H7 (cell line): ENCODE measurements at places on chromosomes 2 and 18. TPM values are rescaled to one million over a fixed set of nuclear protein-coding genes. Genes with fewer than 3 reads are reported as not detected.

DNA sequence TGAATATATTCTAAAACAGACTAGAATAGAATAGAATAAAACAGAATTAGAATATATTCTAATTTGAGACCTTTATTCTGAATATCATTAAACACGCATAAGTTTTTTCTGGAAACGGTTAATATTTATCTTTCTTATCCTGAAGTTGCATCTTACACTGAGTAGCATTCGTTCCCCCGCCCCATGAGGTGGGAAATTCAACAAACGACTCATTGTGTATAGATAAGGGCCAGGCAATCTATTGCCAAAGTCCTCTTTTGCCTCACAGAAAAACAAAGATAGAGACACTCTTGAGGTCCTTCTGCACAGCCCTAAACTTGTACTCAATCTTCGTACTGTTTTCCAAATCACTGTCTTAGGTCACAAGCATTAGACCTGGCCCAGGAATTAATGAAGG is 98.1 kb downstream of the COL6A3 start:
- no peak for DNase-seq

- DNase-seq = no peak
These were observed 3.7 kb downstream of the DLX1 start for GRCh38 chr2:172089005-172089504.

DNA sequence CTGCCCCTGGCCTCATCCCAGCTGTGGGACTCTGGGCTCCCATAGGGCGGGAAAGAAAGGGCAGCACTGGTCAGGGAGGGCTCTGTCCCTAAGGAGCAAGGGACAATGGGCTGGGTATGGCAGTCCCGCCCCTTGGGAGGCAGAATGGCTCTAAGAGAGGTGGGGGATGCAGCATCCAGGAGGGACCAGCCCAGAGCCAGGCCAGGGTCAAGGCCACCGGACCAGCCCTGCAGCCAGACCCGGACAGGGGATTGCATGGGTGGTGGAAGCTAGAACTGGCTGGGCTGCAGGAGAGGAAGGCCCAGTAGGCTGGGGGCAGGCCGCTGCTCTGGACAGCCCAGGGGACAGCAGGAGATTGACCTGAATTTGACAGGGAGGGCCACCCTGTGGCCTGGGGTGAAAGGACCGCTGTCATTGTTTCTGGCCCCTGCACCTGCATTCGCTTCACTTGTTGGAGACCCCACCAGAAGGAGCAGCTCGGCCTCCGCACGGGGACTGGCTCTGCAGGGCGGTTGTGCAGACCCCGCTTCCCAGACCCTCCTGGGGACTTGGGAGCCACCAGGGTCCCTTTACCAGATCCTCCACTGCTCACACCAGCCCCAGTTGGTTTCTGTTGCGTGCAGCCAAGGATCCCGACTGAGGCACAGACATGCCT is 14.6 kb downstream of the RAMP1 start:
- peak; percentile 55 for DNase-seq

- no peak for DNase-seq
These were observed 140.8 kb upstream of the ZEB2 start for GRCh38 chr2:144660518-144661316.

- DNase-seq = no peak
These were observed 318.7 kb downstream of the PTPRM start for GRCh38 chr18:7885865-7886264.

DNA sequence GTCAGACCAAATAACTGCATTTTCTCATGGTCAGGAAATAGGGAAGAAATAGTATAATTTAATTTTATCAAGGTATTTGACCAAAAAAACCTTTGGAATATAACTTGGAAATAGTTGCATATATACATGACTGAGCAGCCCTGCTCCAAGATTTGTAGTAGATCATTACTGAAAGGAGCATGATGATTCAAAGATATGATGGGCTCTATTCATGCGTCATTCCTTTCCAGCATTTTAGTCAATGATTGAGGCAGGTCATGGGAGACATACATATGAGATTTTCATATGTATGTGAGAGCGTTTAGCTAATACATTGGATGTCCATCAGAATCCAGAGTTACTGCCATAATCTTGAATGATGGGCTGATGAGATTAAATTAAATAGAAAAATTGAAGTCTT is 74.5 kb downstream of the CAB39 start:
- no peak for DNase-seq

DNA sequence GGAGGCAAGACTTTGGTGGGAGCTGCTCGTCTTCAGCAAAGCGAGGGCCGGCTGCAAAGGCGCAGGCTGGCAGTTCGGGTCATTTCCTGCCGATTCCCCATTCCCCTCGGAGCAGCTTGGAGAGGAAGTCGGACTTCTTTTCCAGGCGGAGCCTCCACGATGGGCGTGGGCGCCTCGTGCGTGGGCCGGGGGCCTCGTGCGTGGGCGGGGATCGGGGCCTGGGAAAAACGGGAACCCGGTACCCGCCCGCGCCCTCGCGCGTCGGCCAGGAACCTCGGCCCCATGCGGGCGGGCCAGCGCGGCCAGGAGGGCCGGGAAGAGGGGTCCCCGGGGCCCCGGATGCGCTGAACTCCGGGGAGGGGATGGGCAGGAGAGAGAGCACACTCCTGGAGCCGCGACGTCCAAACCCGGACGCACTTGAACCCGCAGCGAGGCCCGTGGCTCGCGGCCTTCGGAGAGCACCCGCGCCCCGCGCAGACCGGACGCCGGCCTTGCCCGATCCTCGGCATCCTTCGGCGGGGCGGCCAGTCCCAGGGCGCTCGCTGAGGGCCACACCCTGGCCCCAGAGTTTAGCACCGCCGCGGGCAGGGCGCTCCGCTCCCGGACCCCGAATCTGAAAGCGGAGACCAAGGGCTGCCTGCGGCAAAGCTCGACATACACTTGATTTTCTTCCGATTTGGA is 368.4 kb downstream of the MTX2 start:
- DNase-seq = peak; percentile 87

GRCh38 chr18:41818381-41819355 is 136.4 kb upstream of the PIK3C3 start:
- no peak for DNase-seq

DNA sequence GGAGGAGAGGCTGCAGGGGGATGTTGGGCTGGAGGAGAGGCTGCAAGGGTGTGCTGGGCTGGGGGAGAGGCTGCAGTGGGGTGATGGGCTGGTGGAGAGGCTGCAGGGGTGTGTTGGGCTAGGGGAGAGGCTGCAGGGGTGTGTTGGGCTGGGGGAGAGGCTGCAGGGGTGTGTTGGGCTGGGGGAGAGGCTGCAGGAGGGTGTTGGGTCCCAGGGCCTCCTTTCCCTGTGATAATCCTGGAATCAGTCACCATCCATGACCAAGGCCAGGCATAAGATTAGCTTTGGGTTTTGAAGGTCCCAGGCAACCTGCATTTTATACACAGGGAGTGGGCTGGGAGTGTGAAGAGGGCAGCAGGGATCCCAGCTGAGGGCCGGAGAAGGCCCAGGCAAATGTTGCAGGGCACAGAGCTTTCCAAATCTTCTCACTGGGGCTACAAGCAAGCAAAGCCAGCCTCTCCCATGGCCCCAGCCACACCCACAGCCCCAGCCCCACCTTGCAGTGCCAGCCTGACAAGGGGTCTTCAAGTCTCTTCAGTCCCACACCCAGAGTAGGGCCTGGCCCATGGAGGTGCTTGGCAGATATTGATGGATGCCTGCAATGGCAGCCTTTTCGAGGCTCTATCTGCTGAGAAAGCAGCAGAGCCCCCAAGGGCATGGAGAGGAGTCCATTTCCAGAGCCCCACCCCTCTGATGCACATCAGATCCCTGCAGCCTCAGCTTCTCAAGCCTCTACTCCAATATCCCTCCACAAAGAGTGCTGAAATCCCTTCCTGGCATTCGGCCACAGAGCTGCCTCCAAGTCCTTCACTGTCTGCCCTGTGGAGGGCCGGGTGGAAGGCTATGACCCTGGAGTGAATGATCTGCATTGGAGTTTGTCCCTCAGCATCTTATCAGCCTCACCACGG is 50.3 kb upstream of the GLI2 start:
- DNase-seq = no peak

- DNase-seq = peak; percentile 48
These were observed 43.2 kb upstream of the NOSTRIN start for GRCh38 chr2:168758970-168759820.

GRCh38 chr2:213098612-213099011 is 52.8 kb downstream of the IKZF2 start:
- no peak for DNase-seq

DNA sequence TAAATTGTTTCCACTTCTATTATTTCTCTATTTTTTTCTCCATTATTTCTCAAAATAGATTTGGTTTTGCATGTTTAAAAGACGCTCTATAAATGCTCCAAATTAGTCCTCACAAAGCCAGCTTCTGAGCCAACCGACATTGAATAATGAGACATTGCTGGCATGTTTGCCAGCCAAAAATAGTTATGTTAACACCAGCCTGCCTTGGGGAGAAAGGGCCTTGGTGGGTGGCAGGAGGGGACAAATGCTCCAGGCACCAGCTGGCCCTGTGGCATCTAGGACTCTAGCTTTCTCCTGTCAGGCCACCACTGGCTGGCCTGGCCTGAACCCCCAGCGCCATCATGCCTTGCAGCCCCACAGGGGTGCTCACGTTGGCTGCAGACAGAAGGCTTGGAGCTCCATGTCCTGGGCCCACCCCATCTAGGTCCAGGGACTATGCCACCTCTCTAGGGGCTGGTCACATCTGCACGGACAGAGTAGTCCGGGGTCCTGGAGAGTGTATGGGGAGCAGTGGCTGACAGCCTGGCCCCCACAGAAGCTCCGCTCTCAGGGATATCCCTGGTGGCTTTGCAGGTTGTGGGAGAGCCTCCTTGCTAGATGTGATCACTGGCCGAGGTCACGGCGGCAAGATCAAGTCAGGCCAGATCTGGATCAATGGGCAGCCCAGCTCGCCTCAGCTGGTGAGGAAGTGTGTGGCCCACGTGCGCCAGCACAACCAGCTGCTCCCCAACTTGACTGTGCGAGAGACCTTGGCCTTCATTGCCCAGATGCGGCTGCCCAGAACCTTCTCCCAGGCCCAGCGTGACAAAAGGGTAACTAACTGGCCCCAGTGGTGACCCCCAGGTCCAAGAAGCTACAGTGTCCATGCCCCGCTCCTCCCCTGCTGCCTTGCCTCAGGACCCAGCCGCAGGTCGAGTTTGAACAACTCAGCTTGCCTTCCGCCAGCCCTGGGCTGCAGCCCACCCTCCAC is 12.5 kb downstream of the ABCG8 start:
- peak; percentile 19 for DNase-seq

- DNase-seq = no peak
These were observed 121.8 kb downstream of the CDC42EP3 start for GRCh38 chr2:37549598-37549997.

Gene APOB
- 0.07 and 0.17 TPM in 2 replicates for total RNA-seq

Gene TSPYL6
- not detected in 2 replicates for total RNA-seq

Gene ANKRD30BL
- not detected in 2 replicates for total RNA-seq

DNA sequence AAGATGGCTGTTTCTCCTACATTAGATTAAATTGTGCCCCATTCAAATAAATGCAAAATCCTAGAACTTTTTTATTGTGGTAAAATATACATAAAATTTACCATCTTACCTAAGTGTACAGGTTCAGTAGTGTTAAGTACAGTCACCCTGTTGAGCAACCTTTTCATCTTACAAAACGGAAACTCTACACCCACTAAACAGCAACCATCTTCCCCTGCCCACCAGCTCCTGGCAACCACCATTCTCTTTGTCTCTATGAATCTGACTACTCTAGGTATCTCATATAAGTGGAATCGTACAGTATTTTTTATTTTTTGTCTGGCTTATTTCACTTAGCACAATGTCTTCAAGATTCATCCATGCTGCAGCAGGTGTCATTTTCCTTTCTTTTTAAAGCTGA is 53.0 kb downstream of the ASXL2 start:
- no peak for DNase-seq

GRCh38 chr18:24915547-24915946 is 436.4 kb downstream of the ZNF521 start:
- no peak for DNase-seq

DNA sequence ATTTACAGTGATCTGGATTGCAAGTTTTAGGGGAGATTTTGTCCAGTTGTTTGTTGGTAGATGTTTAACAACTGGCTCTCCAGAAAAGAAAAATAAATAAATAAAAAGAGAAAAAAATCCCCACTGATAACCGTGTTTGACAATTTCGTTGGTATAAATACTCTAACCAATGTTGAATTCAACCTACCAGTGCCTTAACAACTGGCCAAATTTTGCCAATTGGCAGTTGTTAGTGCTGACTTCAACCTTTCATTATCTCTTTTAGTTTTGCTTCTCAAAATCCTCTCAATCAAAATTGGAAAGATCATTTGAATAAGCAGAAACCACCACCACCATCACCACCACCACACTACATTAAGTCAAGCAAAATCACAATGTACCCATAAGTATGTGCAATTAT is 490.3 kb downstream of the PIK3C3 start:
- DNase-seq = no peak
